ENCODE measurements at places on chromosomes 11 and 22.

- DNase-seq: no peak
These were observed 8.7 kb downstream of the OR52A5 start for GRCh38 chr11:5129457-5129877.

GRCh38 chr22:37559521-37559900 lies 769 bp upstream of the CDC42EP1 start:
- no peak for DNase-seq

GRCh38 chr11:44606472-44606871 lies 41.0 kb downstream of the CD82 start:
- DNase-seq: no peak

DNA sequence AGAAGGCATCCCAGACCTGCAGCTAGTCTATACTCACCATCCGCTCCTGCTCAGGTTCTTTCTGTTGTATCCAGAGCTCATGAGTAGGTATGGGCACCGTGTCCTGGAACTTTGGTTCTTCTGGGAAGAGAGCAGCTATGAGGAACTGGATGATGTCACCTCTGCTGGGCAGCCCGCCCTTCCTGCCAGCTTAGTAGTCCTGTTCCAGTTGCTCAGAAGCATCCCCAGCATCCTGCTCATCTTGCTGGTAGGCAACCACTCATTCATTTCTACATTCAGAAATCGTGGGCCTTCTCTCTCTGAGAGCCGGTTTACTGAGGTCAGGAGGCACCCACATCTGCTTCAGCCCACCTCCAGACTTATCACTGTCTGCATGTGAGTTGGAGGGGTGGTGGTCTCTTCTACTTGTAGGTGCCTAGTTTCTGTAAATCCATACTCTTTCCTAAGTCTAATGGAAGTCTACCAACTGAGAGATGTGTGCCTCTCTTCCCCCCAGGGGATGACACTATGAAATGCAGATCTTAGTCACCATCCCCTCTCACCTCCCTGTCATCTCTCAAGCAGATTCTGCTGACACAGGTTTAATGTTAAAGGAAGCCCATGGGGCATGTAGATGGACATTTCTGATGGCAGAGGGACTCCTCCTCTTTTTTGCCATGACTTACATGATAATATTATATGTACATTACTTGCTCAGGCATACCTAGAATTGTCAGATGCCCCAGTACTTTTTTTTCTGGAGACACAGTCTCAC lies 29.6 kb upstream of the CCDC134 start:
- DNase-seq: no peak

- DNase-seq: no peak
These were observed 905.6 kb downstream of the DLG2 start for GRCh38 chr11:84721561-84721961.

DNA sequence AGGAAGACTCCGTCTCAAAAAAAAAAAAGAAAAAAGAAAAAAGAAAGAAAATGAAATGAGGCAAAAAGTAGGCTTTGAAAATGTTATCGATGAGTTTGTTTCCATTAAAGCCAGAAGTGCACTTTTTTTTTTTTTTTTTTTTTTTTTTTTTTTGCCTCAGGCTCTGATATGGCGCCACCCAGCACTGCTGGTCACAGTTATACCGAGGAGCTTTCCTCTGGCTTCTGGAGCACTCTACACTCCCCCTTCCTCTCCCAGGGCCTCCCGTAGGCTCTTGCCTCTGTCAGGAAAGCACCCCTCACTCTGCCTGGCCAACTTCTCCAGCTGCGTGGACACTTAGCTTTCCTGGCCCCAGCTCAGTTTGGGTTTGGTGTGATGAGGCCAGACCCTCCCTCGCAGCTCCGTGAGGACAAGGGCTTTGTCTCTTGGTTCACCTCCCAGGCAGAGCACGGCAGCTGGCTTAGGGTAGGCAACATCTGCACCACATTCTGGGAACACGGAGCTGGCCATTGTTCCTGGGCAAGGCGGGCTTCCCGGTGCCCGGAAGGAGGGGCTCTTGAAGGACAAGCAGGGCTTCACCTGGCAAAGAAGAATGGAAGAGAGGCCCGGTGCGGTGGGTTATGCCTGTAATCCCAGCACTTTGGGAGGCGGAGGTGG lies 16.9 kb downstream of the FADS2 start:
- DNase-seq: no peak

- DNase-seq: no peak
These were observed 1.1 kb upstream of the VPS37C start for GRCh38 chr11:61162092-61162941.

- no peak for DNase-seq
These were observed 12.1 kb downstream of the CCDC87 start for GRCh38 chr11:66580803-66581202.

- DNase-seq: no peak
These were observed 1282.1 kb downstream of the TBC1D22A start for GRCh38 chr22:48044487-48045060.

- no peak for DNase-seq
These were observed 7.5 kb downstream of the CTTN start for GRCh38 chr11:70405679-70406395.

DNA sequence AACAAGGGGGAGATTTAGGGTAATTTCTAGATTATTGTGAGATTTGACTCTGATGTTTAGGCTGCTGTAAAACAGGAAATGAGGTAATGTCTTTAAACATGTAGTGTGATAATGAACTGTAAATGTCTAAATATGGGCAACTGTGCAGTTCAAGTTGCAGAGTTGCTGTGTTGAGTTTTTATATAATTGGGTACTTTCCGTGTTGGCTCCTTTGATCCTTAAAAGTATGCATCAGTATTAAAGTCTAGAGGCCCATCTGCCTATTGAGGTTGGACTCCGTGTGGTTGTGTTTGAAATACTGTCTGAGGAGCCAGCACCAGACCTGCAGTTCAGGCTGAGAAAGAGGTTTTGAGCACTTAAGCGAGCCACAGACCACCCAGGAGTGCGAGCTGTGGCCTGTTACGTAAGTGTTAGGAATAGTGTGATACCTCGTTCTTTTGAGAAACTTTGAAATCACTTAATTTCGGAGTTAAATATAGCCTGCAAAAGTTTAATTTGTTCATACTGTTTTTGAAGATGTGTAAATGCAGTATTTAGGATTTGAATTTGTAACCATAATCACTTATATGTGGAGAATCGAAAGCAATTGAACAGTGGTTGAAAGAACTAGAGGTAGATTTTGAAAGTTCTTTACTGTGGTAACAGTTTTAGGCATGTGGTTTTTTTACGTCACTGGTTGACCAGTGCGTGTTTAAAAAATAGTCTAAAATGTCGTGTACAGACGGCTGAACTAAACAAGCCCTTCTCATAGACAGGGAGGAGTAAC lies 9.0 kb downstream of the FAM118A start:
- no peak for DNase-seq

DNA sequence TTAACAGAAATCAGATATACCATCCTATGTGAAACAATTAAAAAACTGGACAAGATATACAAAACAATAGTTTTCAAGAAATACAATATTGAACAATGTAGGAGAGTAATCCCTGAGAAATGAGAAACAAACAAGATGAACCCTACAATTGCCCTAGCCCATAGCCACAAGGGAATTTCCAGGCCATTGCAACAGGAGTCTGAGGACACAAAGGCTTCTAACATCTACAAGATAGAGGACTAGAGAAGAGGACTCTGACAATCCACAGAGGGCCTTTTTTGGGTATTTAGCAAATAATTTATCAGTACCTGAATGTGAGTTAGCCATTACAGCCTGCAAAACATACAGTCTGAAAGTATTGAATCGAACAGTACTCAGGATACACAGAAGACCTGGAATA lies 251.7 kb downstream of the GRM5 start:
- DNase-seq: no peak

DNA sequence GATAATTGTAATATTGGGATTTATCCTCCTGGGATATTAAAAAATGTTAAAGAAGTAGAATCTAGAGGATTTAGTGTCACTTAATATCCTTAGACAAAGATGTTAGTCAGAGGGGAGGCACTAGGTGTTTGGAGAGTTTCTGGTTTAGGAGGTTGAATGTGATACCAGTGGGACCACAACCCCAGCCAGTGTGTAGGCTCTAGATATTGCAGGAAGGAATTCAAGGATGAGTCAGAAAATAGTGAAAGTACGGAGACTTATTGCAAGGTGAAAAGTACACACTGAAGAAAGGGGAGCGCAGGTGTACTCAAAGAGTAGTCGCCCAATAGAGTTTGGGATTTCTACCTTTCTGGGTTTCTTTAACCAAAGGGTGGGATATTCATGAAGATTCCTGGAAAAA lies 5.7 kb upstream of the TMEM41B start:
- no peak for DNase-seq

- DNase-seq: no peak
These were observed 35.5 kb downstream of the RPL27A start for GRCh38 chr11:8717876-8718753.

DNA sequence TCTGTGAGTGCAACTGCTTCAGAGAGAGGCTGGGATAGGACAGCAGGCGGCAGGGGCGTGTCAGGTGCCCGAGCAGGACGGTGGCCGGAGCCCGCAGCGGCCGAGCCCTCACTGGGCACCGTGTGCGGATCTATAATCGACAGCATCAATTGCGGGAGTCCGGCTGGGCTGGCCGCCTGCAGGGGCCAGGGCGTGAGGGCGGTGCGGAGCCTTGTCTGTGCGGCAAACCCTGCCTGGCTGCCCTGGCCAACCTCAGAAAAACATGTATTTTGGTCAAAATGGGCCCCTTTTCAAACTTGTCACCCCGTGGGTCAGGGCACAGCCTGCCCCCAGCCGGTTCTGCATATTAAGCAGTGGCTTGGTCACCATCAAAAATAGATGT lies 91.3 kb upstream of the KCNQ1OT1 start:
- DNase-seq: no peak

DNA sequence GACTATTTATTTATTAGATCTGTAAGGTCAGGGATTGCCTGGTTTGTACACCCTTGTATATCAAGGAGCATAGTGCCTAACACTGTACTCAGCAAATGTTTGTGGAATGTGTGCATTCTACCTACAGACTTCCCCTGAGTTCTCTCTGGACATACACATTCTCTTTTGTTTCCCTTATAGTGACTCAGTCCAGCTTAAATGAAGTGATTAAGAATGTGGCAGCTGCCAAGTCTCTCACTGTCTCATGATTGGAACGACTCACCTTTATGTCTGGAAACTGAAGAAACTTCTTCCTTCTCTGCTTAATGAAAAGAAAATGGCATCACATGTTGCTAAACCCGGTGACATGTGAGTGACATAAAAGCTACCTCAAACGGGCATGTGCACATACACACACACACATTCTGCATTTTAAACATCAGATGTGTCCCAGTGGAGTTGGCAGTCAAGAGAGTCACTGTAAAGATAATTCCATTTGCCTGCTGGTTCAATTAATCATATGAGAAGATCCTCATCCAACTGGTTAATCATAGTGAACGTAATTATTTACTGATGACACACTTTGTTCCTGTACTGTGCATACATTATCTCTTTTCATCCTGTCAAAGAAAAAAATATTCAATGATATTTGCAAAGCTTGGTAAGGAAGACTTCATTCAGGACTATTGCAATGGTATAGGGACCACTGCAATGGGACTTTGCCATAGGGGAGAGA lies 42.8 kb downstream of the GLYAT start:
- no peak for DNase-seq

DNA sequence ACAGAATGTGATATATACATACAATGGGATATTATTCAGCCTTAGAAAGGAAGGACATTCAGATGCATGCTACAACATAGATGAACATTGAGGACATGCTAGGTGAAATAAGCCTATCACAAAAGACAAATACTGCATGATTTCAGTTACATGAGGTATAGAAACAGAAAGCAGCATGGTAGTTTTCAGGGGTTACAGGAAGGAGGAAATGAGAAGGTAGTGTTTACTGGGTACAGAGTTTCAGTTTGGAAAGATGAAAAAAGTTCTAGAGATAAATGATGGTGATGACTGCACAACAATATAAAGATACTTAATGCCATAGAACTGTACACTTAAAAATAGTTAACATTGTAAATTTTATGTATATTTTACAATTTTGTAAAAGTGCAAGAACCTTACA lies 266.7 kb upstream of the C11orf87 start:
- no peak for DNase-seq

DNA sequence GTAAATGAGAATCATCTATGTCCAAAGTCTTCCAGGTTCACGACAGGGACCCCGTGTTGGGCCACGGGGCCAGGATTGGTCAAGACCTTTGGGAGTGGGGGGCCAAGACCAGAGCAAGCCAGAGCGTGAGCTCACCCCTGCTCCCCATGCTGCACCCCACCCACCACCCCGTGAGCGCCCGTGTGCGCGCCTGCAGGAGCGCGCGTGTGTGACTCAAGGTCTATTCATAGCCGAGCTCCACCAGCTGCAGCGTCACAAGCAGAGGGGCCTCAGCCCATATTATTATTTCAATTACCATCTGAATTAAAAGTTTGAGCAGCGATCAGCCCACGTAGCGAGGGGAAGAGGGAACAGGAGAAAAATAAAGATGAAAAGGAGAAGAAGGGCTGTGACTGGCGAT lies 5.2 kb downstream of the KCNJ4 start:
- no peak for DNase-seq

- DNase-seq: no peak
These were observed 100.0 kb downstream of the RPS6KA4 start for GRCh38 chr11:64458997-64459396.

DNA sequence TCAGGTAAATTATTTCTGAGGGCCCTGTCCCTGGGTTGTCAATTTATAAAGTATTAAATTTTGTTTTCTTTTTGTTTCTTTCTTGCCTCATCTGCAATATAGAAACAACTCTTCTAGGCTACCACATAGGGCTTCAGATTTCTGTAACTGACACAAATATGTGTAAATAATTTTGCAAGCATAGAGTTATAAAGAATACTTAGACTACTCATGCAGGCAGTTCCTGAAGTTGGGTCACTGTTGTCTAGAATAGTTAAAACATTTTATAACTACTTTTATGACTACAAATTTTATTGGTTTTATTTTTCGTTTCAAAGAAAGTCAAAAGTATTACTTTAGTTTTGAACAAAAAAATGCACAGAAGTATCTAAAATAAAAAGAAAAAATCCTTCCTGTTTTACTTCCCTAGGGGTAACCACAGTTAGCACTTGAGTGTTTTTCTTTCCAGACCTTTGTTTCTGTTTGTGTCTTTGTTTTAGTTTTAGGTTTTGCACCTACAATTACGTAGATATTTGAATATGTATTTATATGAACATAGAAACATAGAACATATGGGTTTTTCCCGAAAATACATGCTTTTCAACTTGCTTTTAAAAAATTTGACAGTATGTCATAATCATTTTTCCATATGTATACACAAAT lies 12.4 kb upstream of the TMEM123 start:
- no peak for DNase-seq

Data from GDM1 (cell line).